Natural killer cell treated with Interleukin-12 subunit alpha and Interleukin-12 subunit beta and Interleukin-15 and Interleukin-18, amount 100 ng/mL, for 72 hours (primary cell): ENCODE measurements at places on chromosomes 12 and 14. TPM values are rescaled to one million over a fixed set of nuclear protein-coding genes. Genes with fewer than 3 reads are reported as not detected.

GRCh38 chr12:42372154-42372791, 46.3 kb downstream of the PPHLN1 start:
- H3K36me3 ChIP-seq = peaks cover 6% of the 10 kb centered on the region
- no peaks in the 10 kb centered on the region for H3K27me3 ChIP-seq
- no peak overlapping the region for H3K27ac ChIP-seq
- DNase-seq = no peak

DNA sequence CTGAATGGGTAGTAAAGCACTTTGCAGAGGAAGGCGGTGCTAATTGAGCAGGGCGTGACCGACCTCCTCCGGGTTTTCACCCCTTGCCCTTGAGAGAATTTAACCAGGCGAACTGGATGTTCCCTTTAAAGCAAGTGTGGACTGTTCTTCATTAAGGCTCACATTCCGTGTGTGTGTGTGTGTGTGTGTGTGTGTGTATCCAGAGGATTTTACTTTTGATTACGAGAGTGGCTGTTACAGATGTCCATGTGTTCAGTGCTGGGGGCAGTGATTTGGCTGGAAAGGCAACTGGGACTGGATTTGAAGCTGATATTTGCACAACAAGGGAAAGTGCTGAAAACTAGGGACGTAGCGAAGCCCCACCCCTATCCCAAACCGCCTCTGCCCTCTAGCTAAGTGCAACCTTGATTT, 2.2 kb downstream of the TMEM132C start:
- H3K27me3 ChIP-seq = peaks cover 70% of the 10 kb centered on the region
- no peak for DNase-seq
- no peak overlapping the region for H3K27ac ChIP-seq
- peaks cover 7% of the 10 kb centered on the region for H3K36me3 ChIP-seq
- H3K4me1 ChIP-seq = no peaks in the 10 kb centered on the region

Gene ARHGAP9
- 154 TPM for total RNA-seq

Gene PRB2
- total RNA-seq = not detected

- no peak for DNase-seq
- H3K4me3 ChIP-seq = no peak overlapping the region
- no peaks in the 10 kb centered on the region for H3K36me3 ChIP-seq
These were observed 61.3 kb upstream of the DDHD1 start for GRCh38 chr14:53214384-53214783.

Gene FOXG1
- total RNA-seq = not detected

- H3K4me3 ChIP-seq = no peak overlapping the region
- H3K36me3 ChIP-seq = no peaks in the 10 kb centered on the region
- DNase-seq = no peak
- H3K27me3 ChIP-seq = no peaks in the 10 kb centered on the region
These were observed 7.4 kb upstream of the AMIGO2 start for GRCh38 chr12:47087088-47087688.

DNA sequence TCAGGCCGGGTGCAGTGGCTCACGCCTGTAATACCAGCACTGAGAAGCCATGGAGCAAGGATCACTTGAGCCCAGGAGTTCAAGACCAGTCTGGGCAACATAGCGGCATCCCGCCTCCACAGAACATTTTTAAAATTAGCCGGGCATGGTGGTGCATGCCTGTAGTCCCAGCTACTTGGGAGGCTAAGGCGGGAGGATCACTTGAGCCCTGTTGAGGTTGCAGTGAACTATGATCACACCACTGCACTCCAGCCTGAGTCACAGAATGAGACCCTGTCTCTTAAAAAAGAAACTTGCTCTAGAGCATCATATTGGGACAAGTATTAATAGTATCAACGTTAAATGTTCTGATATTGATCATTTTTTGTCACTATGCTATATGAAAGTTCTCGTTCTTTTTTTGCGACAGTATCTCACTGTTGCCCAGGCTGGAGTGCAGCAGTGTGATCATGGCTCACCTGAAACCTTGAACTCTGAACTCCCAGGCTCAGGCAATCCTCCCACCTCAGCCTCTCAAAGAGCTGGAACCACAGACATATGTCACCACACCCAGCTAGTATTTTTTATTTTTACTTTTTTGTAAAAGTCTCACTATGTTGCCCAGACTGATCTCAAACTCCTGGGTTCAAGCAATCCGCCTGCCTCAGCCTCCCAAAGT, 47.7 kb downstream of the CCDC85C start:
- H3K4me3 ChIP-seq = no peak overlapping the region
- no peak overlapping the region for H3K27ac ChIP-seq
- no peaks in the 10 kb centered on the region for H3K27me3 ChIP-seq
- no peak for DNase-seq
- H3K4me1 ChIP-seq = no peaks in the 10 kb centered on the region
- no peaks in the 10 kb centered on the region for H3K36me3 ChIP-seq

- no peak for DNase-seq
- H3K4me3 ChIP-seq = no peak overlapping the region
- peaks cover 4% of the 10 kb centered on the region for H3K36me3 ChIP-seq
- H3K4me1 ChIP-seq = no peaks in the 10 kb centered on the region
- no peak overlapping the region for H3K27ac ChIP-seq
These were observed 20.3 kb upstream of the LMNTD1 start for GRCh38 chr12:25573346-25573745.

Gene GDF3
- total RNA-seq = not detected

GRCh38 chr12:65878540-65878939, 54.3 kb downstream of the HMGA2 start:
- DNase-seq = no peak
- no peaks in the 10 kb centered on the region for H3K4me1 ChIP-seq
- no peak overlapping the region for H3K4me3 ChIP-seq
- no peak overlapping the region for H3K27ac ChIP-seq

Gene OLR1
- not detected for total RNA-seq

GRCh38 chr12:112148031-112148513, 22.7 kb downstream of the TRAFD1 start:
- no peaks in the 10 kb centered on the region for H3K27me3 ChIP-seq
- peaks cover 4% of the 10 kb centered on the region for H3K4me1 ChIP-seq
- H3K27ac ChIP-seq = no peak overlapping the region

Gene PPP1R1A
- not detected for total RNA-seq

GRCh38 chr14:28001002-28001401, 765.6 kb upstream of the FOXG1 start:
- H3K36me3 ChIP-seq = peaks cover 5% of the 10 kb centered on the region
- H3K27ac ChIP-seq = no peak overlapping the region
- no peak for DNase-seq

- DNase-seq = no peak
- no peaks in the 10 kb centered on the region for H3K4me1 ChIP-seq
- no peak overlapping the region for H3K4me3 ChIP-seq
- H3K36me3 ChIP-seq = no peaks in the 10 kb centered on the region
- H3K27ac ChIP-seq = no peak overlapping the region
- no peaks in the 10 kb centered on the region for H3K27me3 ChIP-seq
These were observed 23.4 kb upstream of the TMTC1 start for GRCh38 chr12:29807129-29807528.

Gene KCNJ8
- total RNA-seq = not detected

GRCh38 chr12:2194571-2194970, 141.8 kb downstream of the CACNA1C start:
- H3K27me3 ChIP-seq = peaks cover 6% of the 10 kb centered on the region
- H3K4me3 ChIP-seq = no peak overlapping the region
- H3K4me1 ChIP-seq = no peaks in the 10 kb centered on the region
- H3K27ac ChIP-seq = no peak overlapping the region

Gene OR11G2
- total RNA-seq = not detected

DNA sequence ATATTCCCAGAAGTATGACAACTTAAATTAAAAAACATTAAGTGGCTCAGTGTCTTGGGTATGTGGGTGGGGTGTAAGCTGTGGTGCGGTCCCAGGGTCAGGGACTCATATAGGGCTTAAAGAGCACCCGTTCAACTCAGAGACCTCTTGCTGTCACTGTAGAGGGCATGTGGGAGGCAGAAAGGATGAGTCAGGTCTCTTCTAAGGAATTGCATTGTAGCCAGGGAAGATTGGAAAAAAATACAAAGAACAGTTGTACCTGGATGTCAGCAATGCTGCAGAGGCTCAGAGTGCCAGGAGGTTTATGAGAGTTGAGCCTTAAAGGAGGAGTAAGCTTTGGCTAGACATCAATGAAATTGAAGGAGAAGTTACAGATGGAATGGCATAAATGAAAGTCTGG, 104.1 kb downstream of the MYRFL start:
- no peak for DNase-seq
- H3K36me3 ChIP-seq = no peaks in the 10 kb centered on the region
- no peaks in the 10 kb centered on the region for H3K4me1 ChIP-seq
- no peak overlapping the region for H3K27ac ChIP-seq

Gene ARHGDIB
- 543 TPM for total RNA-seq

- H3K27ac ChIP-seq = no peak overlapping the region
- H3K4me3 ChIP-seq = no peak overlapping the region
- H3K27me3 ChIP-seq = no peaks in the 10 kb centered on the region
- H3K36me3 ChIP-seq = no peaks in the 10 kb centered on the region
- H3K4me1 ChIP-seq = no peaks in the 10 kb centered on the region
These were observed 52.5 kb downstream of the C12orf75 start for GRCh38 chr12:105382771-105383622.

Gene PTPRQ
- total RNA-seq = not detected

GRCh38 chr14:60114881-60115280, 23.2 kb downstream of the PCNX4 start:
- H3K36me3 ChIP-seq = peaks cover 12% of the 10 kb centered on the region
- DNase-seq = no peak
- peak overlapping the region; percentile 54 for H3K27ac ChIP-seq
- no peaks in the 10 kb centered on the region for H3K27me3 ChIP-seq

GRCh38 chr14:79724934-79725717, 486.2 kb downstream of the DIO2 start:
- no peaks in the 10 kb centered on the region for H3K36me3 ChIP-seq
- no peaks in the 10 kb centered on the region for H3K4me1 ChIP-seq
- H3K4me3 ChIP-seq = no peak overlapping the region
- H3K27me3 ChIP-seq = peaks cover 2% of the 10 kb centered on the region

Gene LRP1-AS
- total RNA-seq = not detected

- DNase-seq = no peak
- H3K27ac ChIP-seq = no peak overlapping the region
- no peaks in the 10 kb centered on the region for H3K4me1 ChIP-seq
- peaks cover 40% of the 10 kb centered on the region for H3K27me3 ChIP-seq
- H3K4me3 ChIP-seq = no peak overlapping the region
These were observed 341.2 kb downstream of the AEBP2 start for GRCh38 chr12:19780460-19780859.

DNA sequence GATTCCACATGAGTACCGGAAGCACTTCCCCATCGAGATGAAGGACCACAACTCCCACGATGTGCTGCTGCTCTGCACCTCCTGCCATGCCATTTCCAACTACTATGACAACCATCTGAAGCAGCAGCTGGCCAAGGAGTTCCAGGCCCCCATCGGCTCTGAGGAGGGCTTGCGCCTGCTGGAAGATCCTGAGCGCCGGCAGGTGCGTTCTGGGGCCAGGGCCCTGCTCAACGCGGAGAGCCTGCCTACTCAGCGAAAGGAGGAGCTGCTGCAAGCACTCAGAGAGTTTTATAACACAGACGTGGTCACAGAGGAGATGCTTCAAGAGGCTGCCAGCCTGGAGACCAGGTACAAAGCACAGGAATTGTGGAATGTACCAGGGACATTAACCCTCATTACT, 22.4 kb upstream of the GALNT16 start:
- DNase-seq = no peak
- H3K27me3 ChIP-seq = no peaks in the 10 kb centered on the region
- peaks cover 3% of the 10 kb centered on the region for H3K4me1 ChIP-seq
- H3K4me3 ChIP-seq = no peak overlapping the region
- no peak overlapping the region for H3K27ac ChIP-seq
- peaks cover 5% of the 10 kb centered on the region for H3K36me3 ChIP-seq

DNA sequence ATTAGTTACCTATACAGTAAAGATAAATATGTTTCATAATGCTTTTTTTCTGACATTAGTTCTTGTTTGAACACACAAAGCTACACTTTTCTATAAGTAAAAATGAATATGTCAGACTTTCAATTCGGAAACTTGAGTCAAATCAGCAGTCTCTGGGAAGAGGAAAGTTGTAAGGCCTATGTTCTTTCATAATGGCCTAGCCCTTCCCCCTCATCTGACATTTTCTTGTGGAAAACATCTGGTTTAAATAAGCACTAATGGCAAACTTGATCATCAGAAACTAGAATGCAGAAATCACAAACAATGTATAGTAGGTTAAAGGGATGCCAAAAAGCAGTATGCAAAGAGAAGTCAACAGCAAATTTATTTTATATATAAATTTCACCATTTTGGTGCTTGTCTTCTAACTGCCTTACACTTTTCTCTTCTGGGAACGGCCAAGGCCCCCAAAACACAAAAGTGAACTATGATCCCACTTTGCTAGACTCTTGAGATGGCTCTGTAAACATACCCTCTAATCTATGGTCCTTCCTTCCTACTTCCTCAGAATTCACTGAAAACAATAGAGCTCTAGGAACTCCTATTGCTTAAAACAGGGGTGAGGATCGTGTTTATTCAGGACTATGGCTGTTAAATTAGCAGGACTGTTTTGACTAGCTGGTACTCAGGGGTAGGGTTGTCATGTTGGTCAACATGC, 444.1 kb downstream of the RAD51B start:
- no peaks in the 10 kb centered on the region for H3K27me3 ChIP-seq
- H3K36me3 ChIP-seq = no peaks in the 10 kb centered on the region
- DNase-seq = no peak
- H3K27ac ChIP-seq = no peak overlapping the region
- peaks cover 31% of the 10 kb centered on the region for H3K4me1 ChIP-seq
- no peak overlapping the region for H3K4me3 ChIP-seq

Gene CCDC177
- not detected for total RNA-seq

Gene CLECL1
- total RNA-seq = 2.8 TPM

DNA sequence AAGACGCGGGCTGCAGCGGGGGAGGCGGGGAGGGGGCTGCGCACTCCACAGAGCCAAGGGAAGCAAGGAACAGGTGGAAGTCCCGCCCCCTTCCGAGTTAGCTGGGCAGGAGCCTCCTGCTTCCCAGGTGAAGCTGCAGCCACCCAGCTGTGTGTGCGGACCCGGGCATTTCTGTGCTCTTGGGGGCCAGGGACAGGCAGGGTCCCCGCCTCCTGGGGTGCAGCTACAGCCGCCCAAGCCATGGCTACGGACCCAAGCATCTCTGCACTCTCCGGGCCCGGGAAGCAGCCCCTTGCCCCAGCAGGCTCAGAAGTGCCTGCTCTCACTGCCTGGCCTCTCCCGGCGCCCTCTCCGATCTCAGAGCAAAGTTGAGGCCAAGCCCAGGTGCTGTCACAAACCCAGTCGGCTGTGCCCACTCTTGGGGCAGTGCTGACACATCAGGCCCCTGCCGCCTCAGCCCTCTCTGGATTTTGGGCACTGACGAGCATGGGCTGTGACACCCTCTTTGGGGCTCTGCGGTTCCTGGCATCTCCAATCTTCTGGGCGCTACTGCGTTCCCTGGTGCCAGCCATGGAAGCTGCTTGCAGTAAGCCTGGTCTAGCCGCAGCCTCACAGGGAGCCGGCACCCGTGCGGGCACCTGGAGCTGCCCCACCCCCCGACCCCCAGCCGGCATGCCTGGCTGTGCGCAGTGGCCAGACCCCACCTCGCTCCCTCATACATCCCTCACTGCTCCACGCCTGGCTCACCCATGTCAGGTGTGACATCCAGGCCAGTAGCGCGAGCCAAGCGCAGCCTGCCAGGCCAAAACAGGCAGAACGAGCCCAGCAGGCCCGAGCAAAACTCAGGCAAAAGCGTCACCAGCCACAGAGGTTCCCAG, 8.5 kb upstream of the MGAT4C start:
- no peaks in the 10 kb centered on the region for H3K4me1 ChIP-seq
- no peak for DNase-seq
- H3K4me3 ChIP-seq = no peak overlapping the region
- H3K27ac ChIP-seq = no peak overlapping the region

- no peaks in the 10 kb centered on the region for H3K36me3 ChIP-seq
- no peaks in the 10 kb centered on the region for H3K4me1 ChIP-seq
- no peak overlapping the region for H3K4me3 ChIP-seq
These were observed 66.1 kb upstream of the BCAT1 start for GRCh38 chr12:25014961-25015360.

GRCh38 chr12:86158956-86159355, 97.2 kb downstream of the MGAT4C start:
- H3K4me3 ChIP-seq = no peak overlapping the region
- H3K4me1 ChIP-seq = no peaks in the 10 kb centered on the region
- no peaks in the 10 kb centered on the region for H3K27me3 ChIP-seq

Gene SSPN
- not detected for total RNA-seq
